ENCODE measurements at places on chromosomes 2 and 18. TPM values are rescaled to one million over a fixed set of nuclear protein-coding genes. Genes with fewer than 3 reads are reported as not detected.

Gene TWIST2
- 130 TPM for total RNA-seq

DNA sequence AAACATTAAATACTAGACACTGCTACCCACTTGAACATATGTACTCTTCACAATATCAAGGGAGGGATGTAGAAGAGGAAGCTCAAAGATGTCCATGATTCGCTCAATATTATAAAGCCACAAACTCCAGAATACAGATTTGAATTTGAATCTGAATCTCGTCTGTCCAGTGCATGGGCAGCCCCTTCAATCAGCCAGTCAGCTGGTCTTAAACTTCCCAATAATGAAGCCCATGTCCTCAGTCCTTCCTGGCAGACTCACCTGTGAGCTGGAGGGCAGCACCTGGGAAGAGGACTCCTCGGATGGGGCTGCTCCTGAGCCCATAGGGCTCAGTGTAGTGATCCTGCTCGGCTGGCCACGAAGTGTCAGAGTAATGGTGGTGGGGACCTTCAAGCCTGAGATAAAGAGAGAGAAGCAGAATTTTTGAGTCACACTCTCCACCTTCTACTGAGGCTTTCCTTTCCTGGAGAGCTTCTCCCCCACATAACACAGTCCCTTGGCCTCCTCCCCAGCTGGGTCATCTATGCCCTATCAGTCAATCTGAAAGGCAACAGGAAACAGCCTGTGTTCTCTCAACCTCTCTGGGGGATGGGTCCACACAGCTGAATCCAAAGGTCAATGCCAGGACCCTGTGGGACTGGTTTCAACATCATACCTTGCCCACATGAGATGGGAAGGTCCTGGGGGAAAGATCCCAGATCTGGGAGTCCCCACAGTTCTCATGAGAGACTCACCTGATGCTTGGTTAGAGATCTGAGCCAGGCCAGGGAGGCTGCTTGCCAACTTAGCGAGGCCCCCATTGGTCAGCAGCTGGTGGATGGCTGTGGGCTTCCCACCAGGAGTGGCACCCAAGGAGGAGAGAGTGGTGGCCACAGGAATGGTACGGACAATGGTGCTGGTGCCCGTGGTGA lies 36.5 kb downstream of the KANSL3 start:
- peaks cover 14% of the 10 kb centered on the region for H3K4me1 ChIP-seq
- H3K4me3 ChIP-seq: no peak overlapping the region
- DNase-seq: no peak
- no peaks in the 10 kb centered on the region for H3K27me3 ChIP-seq
- H3K36me3 ChIP-seq: peaks cover 55% of the 10 kb centered on the region

GRCh38 chr2:73995810-73996209 lies 11.1 kb downstream of the TET3 start:
- H3K4me3 ChIP-seq: no peak overlapping the region
- no peak overlapping the region for H3K27ac ChIP-seq
- peaks cover under 1% of the 10 kb centered on the region for H3K36me3 ChIP-seq
- no peak for DNase-seq
- peaks cover 7% of the 10 kb centered on the region for H3K27me3 ChIP-seq

GRCh38 chr2:137942037-137942832 lies 22.0 kb upstream of the HNMT start:
- no peaks in the 10 kb centered on the region for H3K36me3 ChIP-seq
- peaks cover 15% of the 10 kb centered on the region for H3K27me3 ChIP-seq
- no peak overlapping the region for H3K27ac ChIP-seq

DNA sequence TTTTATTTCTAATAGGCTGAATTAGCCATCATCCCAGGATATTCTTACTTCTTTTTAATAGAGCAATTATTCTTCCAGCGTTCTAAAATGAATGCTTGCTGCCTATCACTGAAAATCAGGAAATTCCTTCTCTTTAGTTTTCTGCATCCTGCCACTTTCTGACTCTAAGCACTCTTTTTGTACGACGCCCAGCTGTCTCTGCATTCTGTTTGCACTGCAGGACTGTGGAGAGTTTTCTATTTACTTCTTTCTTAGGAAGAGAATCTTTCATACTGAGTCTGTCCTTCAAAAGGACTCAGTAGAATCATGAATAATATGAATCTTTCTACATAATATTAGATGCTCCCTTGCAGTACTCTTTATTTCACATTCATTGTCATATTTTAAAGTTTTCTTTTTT lies 360.4 kb upstream of the DSEL start:
- peaks cover 31% of the 10 kb centered on the region for H3K4me1 ChIP-seq
- H3K36me3 ChIP-seq: no peaks in the 10 kb centered on the region
- DNase-seq: no peak
- no peaks in the 10 kb centered on the region for H3K27me3 ChIP-seq
- H3K4me3 ChIP-seq: no peak overlapping the region
- no peak overlapping the region for H3K27ac ChIP-seq

GRCh38 chr2:104371087-104371781 lies 482.7 kb upstream of the POU3F3 start:
- no peak for DNase-seq
- no peak overlapping the region for H3K4me3 ChIP-seq
- H3K27ac ChIP-seq: no peak overlapping the region
- H3K36me3 ChIP-seq: peaks cover 9% of the 10 kb centered on the region

- H3K27me3 ChIP-seq: peaks cover 4% of the 10 kb centered on the region
- no peak overlapping the region for H3K4me3 ChIP-seq
- H3K4me1 ChIP-seq: no peaks in the 10 kb centered on the region
- no peak overlapping the region for H3K27ac ChIP-seq
Observed at GRCh38 chr18:45384137-45384961, 230.9 kb upstream of the SLC14A2 start.

GRCh38 chr2:176682278-176682677 lies 413.0 kb downstream of the MTX2 start:
- H3K4me1 ChIP-seq: peaks cover 17% of the 10 kb centered on the region
- DNase-seq: no peak
- no peaks in the 10 kb centered on the region for H3K36me3 ChIP-seq
- H3K4me3 ChIP-seq: no peak overlapping the region

GRCh38 chr2:222479859-222480258 lies 55.5 kb downstream of the SGPP2 start:
- H3K36me3 ChIP-seq: no peaks in the 10 kb centered on the region
- no peak for DNase-seq
- peaks cover 9% of the 10 kb centered on the region for H3K27me3 ChIP-seq
- peak overlapping the region; percentile 16 for H3K4me3 ChIP-seq
- no peak overlapping the region for H3K27ac ChIP-seq

DNA sequence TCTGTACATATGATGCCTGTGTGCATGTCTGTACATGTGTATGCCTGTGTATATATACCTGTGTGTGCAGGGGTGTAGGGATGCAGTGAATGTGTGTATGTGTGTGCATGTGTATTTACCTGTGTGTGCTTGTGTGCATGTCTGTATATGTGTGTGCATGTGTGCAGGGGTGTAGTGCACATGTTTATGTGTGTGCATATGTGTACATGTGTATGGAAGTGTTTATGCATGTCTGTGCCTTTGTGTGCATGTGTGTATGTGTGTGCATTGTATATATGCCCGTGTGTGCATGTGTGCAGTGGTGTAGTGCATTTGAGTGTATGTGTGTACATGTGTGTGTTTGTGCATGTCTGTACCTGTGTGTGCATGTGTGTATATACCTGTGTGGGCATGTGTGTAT lies 51.0 kb upstream of the TMEM18 start:
- DNase-seq: no peak
- H3K27ac ChIP-seq: no peak overlapping the region
- H3K4me1 ChIP-seq: no peaks in the 10 kb centered on the region
- no peak overlapping the region for H3K4me3 ChIP-seq
- no peaks in the 10 kb centered on the region for H3K36me3 ChIP-seq
- no peaks in the 10 kb centered on the region for H3K27me3 ChIP-seq

DNA sequence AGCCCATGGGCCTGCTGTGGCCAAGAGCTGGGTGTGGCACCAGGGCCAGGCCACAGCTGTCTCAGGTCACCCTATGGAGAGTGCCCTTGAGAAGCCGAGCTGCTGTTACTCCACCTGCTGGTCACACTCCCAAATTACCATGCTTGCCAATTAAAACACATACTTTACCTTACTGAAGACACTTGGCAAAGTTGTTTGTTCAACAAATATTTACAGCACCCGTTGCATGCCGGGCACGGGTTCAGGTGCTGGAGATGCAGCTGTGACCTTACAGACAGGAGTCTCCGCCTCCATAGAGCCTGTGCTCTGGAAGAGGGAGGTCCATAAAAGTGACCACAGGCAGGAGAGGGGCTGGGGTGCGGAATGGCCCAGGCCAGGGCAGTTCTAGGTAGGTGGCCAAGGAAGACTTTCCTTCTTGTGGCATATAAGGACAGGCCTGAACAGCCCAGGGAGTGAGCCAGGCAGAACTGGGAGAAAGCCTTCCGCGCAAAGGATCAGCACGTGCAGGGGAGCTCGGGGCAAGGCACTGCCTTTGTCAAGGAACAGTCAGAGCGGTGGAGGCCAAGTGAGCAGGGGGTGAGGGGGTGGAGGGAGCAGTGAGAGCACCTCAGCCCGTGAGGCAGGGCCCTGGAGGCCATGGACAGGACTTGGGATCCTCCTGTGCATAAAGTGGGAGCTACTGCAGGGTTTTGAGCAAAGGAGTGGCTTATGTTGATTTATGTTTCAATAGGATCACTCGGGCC lies 23.6 kb upstream of the RBM44 start:
- DNase-seq: peak; percentile 43
- peaks cover 47% of the 10 kb centered on the region for H3K36me3 ChIP-seq
- no peak overlapping the region for H3K27ac ChIP-seq
- H3K4me1 ChIP-seq: peaks cover 9% of the 10 kb centered on the region

DNA sequence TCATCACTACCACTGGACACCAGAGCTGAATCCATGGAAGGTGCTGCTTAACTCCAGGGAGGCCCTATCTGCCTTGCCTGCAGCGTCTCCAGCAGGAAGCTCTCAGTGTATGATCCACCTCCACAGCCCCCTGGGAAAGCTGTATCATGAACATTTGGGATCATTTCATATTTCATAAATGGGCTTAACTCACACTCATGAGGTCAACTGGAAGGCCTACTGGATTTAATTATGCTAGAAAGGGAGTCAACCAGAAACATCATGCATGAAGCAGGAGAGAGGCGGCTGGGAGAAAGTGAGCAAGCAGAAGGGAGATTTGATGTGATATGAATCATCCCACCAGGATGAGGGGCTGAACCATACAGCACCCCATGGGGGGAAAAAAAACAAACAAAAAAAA lies 537.7 kb downstream of the TNS1 start:
- no peaks in the 10 kb centered on the region for H3K27me3 ChIP-seq
- DNase-seq: no peak
- no peak overlapping the region for H3K4me3 ChIP-seq
- H3K36me3 ChIP-seq: no peaks in the 10 kb centered on the region

Gene MEIS1
- total RNA-seq: 85.2 TPM

DNA sequence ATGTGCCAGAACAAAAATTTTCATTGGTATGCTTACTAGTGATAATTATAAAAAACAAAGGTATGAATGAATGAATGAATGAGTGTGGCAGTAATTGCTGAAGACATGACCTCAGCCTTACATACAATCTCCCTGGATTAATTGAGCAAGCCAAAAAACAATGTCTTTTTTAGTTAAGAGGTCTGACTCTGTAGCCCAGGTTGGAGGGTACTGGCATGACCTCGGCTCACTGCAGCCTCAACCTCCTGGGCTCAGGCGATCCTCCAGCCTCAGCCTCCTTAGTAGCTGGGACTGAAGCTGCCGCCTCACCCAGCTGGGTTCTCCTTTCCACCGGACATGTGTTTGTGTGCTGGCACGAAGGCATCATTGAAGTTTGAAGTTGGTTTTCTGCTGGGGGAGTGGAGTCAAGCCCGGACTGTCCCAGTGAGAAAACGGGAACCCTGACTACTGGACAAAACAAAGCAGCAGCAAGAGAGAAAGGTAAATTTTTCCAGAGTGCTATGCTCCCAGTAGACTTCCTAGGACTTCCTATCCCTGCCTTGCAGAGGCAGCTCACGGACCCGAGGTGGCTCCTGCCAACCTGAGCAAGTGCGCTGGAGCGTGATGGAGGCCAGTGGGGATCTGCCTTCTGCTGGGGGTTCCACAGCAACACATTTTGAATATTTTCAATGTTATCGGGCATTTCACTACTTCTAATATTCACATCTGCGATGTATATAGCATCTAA lies 6.4 kb upstream of the IMP4 start:
- H3K27me3 ChIP-seq: peaks cover 6% of the 10 kb centered on the region
- H3K4me3 ChIP-seq: peak overlapping the region; percentile 74
- H3K36me3 ChIP-seq: peaks cover 8% of the 10 kb centered on the region
- DNase-seq: no peak

GRCh38 chr2:100208141-100208770 lies 65.9 kb upstream of the AFF3 start:
- DNase-seq: no peak
- H3K4me3 ChIP-seq: no peak overlapping the region
- peaks cover 19% of the 10 kb centered on the region for H3K27me3 ChIP-seq
- H3K36me3 ChIP-seq: no peaks in the 10 kb centered on the region
- no peak overlapping the region for H3K27ac ChIP-seq
- H3K4me1 ChIP-seq: peaks cover 7% of the 10 kb centered on the region

Gene FBXO48
- total RNA-seq: 0.85 TPM

GRCh38 chr2:38155015-38155414 lies 79.1 kb upstream of the CYP1B1 start:
- no peaks in the 10 kb centered on the region for H3K36me3 ChIP-seq
- no peak overlapping the region for H3K27ac ChIP-seq
- H3K27me3 ChIP-seq: peaks cover 44% of the 10 kb centered on the region
- no peak overlapping the region for H3K4me3 ChIP-seq
- H3K4me1 ChIP-seq: no peaks in the 10 kb centered on the region
